ENCODE measurements at places on chromosomes 2 and 18.

DNA sequence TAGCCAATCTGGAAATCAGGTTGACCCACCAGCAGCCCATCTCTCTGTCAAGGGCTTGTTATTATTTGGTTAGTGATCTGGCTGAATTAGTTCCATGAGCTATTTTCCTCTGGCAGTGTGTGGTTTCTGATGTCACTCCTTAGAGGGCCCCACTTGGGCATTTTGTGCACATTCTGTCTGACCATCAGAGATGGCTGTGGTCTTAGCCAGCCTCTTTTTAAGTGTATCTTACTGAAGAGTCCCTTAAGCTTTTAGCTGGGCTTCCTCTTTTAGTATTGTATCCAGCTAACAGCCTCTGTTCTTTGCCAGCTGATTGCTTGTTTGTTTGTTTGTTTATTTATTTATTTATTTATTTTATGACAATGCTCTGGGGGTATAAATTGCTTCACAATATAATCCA lies 951.1 kb upstream of the CNTNAP5 start:
- no peak for DNase-seq

GRCh38 chr18:73987247-73987980 lies 160.2 kb downstream of the FBXO15 start:
- peak; percentile 42 for DNase-seq

- no peak for DNase-seq
Measured at GRCh38 chr2:128451084-128452023, 132.7 kb upstream of the HS6ST1 start.

DNA sequence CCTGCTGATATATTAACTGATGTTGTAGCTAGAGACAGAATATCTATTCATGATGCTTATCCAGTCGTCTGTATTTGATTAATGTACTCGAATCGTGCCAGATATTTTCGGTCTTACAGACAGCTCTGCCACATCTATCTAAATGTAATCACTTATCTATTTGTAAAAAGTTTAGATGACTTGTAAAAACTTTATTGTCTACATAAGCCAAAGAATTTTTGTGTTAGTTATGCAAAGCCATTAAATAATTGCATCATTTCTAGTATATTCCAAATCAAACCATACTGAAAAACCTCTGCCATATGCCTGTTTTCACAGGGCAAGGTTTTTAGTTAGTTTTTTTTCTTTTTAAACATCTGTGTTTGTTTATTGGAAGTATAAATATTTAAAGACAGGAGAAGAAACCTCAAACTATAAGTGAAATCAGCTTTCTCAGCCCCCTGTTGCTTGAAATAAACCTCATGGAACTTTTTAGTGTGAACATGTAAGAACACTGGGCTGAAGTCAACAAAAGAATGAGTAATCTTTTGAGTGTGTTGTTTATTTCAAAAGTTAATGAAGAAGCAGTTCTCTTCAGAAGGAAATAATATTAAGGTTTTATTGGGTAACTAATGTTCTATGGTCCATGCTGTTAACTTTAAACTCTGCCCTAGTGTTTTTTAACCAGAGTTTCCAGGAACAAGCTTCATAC lies 657.6 kb upstream of the SYT4 start:
- DNase-seq = peak; percentile 88

GRCh38 chr2:144663207-144663606 lies 143.3 kb upstream of the ZEB2 start:
- DNase-seq = no peak

DNA sequence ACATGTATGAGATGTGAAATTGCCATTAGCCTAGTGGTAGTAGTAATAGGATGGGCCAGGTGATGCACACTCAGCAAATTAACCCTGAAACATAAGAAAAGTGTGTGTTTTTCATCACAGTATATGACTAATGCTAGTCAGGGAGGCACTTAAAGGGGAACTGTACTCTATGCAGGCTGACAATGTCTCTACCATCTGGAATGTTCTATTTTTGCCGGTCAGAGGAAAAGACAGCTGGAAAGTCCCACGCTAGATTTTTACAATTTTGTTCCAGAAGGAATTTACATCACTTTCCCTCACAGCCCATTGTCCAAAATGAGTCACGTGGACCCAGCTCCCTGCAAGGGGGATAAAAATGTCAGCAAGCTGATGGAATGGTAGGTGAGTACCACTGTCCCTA lies 746.3 kb upstream of the CHAC2 start:
- DNase-seq = peak; percentile 60

- DNase-seq = peak; percentile 39
Measured at GRCh38 chr2:85133751-85134254, 611 bp downstream of the TCF7L1 start.

- DNase-seq = no peak
Measured at GRCh38 chr18:79554945-79555645, 124.5 kb upstream of the CTDP1 start.

- peak; percentile 51 for DNase-seq
Measured at GRCh38 chr2:177758591-177759371, 313.8 kb downstream of the PDE11A start.
